ENCODE measurements at places on chromosomes 5 and 9.

- no peak for DNase-seq
Measured at GRCh38 chr9:5951686-5952211, 61.1 kb downstream of the MLANA start.

DNA sequence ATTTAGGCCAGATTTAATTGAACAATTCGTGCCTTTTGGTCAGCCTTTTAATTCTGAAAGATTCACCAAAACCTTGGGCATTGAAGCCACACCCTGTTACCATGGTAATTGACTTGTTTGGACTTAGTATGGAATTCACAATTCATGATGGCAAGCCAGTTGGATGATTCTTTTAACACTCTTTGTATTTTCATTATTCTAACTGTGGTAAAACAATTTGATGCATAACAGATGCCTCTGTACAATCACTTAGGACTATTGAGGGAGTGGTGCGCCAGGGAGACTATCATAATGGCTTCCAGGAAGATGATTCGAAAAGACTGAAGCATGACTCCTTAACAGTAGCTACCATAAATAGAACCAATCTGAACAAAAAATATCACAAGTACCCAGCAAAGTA lies 381.1 kb upstream of the ADAMTS16 start:
- DNase-seq, result no peak

- DNase-seq, result no peak
Measured at GRCh38 chr5:151674626-151675610, 11.8 kb downstream of the SPARC start.

GRCh38 chr9:133977421-133978201 lies 14.5 kb downstream of the VAV2 start:
- no peak for DNase-seq

GRCh38 chr5:131392466-131393095 lies 128.7 kb downstream of the CDC42SE2 start:
- no peak for DNase-seq

GRCh38 chr5:92519811-92520632 lies 1061.0 kb downstream of the NR2F1-AS1 start:
- DNase-seq, result no peak

DNA sequence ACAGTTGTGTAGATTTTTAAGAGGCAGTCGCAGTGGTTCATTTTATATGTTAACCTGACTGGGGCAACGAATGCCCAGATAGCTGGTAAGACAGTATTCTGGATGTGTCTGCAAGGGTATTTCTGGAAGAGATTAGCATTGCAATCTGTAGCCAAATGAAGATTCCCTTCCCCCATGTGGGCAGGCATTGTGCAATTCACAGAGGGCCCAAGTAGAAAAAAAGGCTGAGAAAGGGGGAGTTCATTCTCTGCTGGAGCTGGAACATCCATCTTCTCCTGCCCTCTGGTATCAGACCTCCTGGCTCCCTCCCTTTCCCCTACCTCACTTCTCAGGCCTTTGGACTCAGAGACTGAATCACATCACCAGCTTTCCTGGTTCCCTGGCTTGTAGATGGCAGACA lies 70.6 kb downstream of the TENT4A start:
- DNase-seq, result no peak

DNA sequence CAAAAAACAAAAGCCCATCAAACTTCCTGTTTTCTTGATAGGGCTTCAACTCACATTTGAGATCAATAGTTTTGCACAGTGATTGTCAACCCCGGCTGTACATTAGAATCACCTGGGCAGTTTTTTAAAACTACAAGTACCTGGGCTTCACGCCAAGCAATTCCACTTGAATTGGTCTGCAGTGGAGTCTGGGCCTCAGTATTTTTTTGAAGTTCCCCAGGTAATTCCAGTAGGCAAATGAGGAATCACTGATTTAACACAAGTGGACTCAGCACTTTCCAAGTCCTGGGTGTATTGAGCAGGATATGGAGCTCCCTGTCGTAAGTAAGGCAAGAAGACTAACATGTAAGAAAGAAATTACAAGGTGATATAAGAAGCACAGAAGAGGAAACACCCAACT lies 14.8 kb upstream of the SMIM15 start:
- DNase-seq, result no peak

DNA sequence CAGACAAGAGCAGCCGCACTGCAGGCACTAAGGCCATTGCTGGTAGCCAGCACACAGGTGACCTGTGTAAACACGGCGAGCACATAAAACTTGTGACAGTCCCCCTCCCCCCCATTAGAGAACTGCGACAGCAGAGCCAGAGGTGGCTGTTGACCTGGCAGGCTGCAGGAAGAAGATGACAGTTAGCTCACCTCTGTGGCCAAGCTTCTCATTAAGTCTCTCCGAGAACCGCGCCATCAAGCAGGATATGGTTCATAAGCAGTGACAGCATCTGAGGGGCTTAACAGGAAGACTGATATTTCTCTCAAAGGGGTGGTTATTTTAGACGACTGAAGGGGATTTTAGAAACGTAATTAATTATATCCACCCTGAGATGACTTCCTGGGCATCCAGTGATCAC lies 5.2 kb downstream of the SURF4 start:
- DNase-seq, result peak; percentile 43

DNA sequence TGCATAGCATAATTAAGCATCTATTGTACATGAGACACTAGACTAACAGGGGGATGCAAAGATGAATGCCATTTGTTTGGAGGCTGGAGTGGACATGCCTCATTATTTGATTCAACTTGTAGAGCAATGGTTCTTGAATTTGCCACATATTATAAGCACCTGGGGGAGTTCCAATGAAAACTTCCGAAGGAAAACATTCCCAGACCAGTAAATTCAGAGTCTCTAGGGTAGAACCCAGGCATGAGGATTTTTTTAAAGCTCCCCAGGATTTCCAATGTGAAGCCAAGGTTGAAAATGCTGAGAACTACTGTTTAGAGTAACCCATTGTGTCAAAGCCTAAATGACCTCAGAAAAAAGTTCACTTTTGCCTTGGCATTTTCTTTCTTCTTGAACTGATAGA lies 93.9 kb upstream of the ITGA1 start:
- DNase-seq, result no peak

DNA sequence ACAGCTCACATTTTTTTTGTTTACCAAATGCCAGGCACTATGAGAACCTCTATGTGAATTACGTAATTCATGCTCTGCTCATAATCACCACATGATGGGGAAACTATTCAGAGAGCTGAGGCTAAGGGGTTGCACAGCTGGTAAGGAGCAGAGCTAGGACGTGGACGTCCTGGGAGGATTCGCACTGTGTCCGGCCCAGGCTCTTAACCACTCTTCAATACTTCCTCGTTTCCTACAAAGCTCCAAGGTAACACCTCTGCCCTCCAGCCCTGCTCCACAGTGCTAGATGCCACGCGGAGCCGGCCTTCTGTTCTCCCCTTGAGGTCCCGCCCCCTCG lies 8.7 kb downstream of the PHF19 start:
- no peak for DNase-seq

GRCh38 chr9:136316896-136317676 lies 10.3 kb upstream of the GPSM1 start:
- DNase-seq, result no peak

- DNase-seq, result no peak
Measured at GRCh38 chr5:74636552-74636951, 4.0 kb downstream of the ENC1 start.

DNA sequence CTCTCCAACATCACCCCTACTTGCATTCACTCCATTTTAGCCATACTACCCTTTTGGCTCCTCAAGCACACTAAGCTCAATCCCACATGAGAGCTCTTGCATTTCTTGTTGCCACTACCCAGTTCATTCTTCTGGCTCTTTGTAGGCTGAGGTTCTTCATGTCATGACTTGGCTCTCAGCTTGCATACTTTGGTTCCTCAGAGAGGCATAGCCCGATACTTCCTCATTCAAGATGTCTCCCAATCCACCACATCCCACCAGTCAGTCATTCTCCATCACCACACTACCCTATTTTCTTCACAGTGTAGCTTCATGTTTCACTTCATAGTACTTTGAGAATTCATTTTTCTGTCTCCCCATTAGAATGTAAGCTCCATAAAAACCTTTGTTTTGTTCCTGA lies 116.7 kb downstream of the NR6A1 start:
- no peak for DNase-seq

DNA sequence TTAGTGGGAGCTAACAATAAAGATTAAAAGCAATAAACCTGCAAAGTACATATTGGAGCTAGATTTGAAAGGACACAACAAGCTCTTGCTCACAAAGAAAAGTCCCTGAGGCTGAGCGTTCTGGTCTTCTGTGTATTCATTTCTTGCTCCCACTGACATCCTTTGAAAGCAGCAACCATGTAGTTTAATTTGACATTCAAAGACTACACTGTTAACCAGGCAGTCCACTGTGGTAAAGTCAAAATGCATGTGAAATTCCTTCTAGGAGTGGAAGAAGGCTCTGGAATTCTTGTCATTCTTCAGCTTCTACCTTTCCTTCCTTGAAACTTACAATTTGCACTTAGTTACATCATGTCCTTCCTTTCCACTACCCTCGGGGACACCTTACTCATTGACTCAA lies 480.7 kb downstream of the CSNK1G3 start:
- DNase-seq, result no peak

DNA sequence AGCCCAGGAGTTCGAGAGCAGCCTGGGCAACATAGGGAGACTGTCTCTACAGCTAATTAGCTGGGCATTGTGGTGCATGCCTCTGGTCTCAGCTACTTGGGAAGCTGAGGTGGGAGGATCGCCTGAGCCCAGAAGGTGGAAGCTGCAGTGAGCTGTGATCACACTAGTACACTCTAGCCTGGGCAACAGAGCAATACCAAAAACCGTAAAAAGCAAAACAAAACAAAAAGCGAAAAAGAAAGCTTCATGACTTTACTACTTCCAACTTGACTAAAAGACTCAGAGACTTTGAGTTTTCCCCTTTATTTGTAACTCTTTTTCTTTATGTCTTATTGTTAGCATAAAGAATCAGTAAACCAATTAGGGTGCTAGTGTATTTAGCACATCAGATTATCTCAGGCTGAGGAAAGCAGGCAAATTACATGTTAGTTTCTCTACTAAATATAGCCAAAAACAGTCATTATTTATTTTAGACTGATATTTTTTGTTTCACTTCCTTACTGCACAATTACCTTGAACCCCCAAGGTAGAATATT lies 5.4 kb downstream of the RAD17 start:
- no peak for DNase-seq

- no peak for DNase-seq
Measured at GRCh38 chr9:108786901-108787689, 68.7 kb downstream of the ACTL7B start.

- no peak for DNase-seq
Measured at GRCh38 chr5:159313197-159313596, 17.1 kb downstream of the IL12B start.

DNA sequence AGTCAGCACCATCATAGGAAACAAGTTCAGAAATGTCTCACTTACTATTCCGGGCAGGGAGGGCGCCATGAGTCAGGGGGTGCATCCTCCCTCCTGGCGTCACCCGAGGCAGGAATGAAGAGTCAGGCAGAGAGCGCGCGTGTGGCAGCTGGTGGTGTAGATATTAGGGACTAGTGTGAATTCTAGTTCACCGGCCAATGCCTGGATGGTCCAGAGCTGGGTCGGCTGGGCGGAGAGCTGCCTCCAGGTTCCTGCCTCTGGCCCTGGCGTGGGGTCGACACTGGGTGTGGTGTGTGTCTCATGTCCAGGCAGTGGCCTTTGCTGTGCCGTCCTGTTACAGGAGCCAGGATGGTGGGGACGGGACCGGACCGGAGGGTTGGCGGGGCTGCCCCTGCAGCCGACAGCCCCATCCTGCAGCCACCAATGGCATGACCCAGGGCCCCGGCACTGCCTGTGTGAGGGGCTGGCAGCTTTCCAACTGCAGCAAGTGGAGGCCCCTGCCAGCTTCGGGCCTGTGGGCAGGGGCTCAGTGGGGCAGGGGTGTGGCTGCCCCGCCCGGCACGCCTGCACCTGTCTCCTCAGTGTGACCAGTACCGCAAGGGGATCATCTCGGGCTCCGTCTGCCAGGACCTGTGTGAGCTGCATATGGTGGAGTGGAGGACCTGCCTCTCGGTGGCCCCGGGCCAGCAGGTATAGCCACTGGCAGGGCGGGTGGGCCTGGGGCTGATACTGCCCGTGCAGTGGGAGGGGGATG lies 9.1 kb downstream of the DIPK1B start:
- DNase-seq, result no peak

DNA sequence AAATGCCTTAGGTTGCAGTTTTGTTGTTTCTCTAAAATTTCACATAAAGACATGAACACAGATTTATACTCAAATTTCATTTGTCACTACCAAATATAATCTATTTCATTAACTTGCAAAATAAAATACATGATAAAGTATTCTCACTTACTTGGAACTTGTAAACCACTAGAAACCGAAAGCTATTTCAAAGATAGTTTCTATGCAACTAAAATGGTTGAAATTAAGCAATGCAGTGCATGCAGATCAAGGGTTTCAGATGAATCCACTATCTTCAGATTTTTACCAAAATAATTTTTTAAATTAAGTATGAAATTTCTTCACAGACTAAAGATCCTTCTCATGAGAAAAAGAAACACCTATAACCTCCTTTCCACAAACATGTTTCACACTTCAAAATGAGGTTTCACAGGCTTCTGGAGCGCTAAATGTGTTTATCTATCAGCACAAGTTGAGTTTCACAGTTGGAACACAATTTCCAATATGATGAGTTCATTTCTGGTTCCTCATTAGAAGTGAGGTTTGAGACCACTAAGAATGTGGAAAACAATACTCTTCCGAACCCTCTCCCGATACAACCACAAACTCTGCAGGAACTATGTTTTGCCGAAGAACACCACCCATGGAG lies 63.9 kb downstream of the EPB41L4A start:
- DNase-seq, result no peak

GRCh38 chr9:131169563-131170240 lies 44.3 kb downstream of the NUP214 start:
- DNase-seq, result no peak

- DNase-seq, result no peak
Measured at GRCh38 chr5:94113-94892, 2.3 kb downstream of the PLEKHG4B start.

GRCh38 chr5:131289738-131290137 lies 25.9 kb downstream of the CDC42SE2 start:
- no peak for DNase-seq

DNA sequence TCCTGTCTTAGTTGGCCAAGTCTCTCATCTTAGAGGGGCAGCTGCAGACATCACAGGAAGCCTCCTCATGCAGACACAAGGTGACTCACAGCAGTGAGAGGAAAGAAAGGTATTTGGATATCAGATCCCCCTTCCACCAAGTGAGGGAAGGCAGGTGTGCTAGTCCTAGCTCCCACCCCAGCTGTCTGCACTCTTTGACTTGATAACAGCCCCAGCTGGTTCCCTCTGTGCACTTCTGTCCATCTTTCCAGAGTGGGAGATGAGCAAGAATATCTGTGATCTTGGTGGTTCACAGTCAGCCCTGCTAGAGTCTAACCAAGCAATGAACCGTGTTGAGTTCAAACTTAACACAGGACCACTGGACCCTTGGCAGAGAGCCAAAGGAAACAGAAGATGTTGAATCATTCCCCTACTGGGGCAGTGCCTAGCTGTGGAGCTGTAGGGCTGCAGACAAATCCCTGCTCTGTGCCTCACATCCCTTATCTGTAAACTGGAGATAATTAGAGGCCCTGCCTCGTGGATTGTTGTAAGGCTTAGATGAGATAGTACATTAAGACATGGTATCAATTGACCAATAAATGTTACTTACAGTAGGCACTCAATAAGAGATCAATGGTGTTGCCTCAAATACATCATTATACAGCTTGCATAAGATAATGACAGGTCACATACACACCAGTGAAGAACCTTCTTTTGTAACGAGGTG lies 39.1 kb downstream of the SH3RF2 start:
- no peak for DNase-seq

- DNase-seq, result no peak
Measured at GRCh38 chr5:160480652-160481051, 59.0 kb downstream of the PTTG1 start.
